Skeletal muscle cell (primary cell): ENCODE measurements at places on chromosomes 5 and 9.

GRCh38 chr5:6601271-6601670, 31.6 kb downstream of the NSUN2 start:
- no peak for DNase-seq

- no peak for DNase-seq
Observed at GRCh38 chr5:174155706-174156105, 110.2 kb downstream of the NSG2 start.

GRCh38 chr9:132288361-132288760, 66.4 kb downstream of the SETX start:
- peak; percentile 4 for DNase-seq

- DNase-seq, result no peak
Observed at GRCh38 chr9:94210616-94211603, 48.2 kb upstream of the ZNF169 start.

- no peak for DNase-seq
Observed at GRCh38 chr9:34338665-34339385, 9.5 kb downstream of the NUDT2 start.

DNA sequence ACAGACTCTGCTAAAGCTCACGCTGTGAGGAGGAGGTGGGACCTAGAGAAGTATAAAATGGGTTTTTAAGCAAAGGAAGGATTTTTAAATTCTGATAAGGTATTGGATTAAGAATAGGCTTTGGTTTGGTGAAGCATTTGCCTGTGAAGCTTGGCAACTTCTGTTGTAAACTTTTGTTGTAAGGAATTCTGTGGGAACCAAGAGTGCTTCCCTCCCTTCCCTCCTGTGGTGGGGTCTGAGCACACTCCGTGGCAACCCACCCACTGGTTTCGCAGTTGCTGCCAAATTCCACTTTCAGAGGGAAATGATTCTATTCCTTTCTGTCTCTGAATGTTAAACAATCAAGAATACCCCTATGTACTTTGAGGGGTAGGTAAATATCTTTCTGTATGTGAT, 28.6 kb upstream of the GTF2H2C start:
- DNase-seq, result no peak

GRCh38 chr9:136185596-136186366, 19.1 kb downstream of the LHX3 start:
- DNase-seq, result no peak

DNA sequence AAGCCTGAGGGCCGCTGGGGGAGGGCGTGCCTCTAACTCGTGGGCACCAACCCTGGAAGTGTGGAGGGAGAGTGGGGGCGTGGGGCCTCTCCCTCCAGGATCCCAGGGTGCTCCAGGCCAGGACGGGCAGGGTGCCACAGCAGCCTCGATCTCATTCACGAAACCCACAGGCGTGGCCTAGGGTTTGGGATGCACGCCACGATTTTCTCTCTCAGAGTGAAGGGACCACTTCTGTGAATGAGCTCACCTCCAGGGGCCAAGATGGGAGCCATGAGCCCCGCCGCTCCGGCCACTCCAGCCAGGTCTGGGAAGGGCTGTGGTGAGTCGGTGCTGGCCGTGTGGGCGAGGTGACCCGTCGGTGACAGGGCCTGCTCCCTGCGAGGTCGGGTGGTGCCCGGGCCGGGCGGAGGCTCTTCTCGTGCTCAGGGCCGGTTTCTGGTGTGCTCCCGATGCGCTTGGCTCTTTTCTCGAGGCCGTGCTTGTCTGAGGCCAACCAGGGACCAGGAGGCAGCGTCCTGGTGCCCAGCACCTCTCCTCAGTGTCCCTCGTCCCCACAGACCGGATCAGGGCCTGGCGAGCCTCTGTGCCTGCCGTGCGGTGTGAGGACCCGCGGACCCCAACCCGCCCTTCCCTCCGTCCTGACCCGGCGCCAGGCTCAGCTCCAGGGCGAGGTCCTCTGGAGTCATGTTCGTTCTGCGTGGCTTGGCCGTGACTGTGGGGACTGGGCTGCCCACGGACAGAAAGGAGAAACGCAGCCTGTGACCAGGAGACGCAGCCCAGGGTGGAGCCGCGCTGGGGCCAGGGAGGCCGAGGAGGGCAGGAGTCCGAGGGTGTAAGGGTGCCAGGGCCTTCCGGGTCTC, 31.0 kb downstream of the TPPP start:
- DNase-seq, result no peak

DNA sequence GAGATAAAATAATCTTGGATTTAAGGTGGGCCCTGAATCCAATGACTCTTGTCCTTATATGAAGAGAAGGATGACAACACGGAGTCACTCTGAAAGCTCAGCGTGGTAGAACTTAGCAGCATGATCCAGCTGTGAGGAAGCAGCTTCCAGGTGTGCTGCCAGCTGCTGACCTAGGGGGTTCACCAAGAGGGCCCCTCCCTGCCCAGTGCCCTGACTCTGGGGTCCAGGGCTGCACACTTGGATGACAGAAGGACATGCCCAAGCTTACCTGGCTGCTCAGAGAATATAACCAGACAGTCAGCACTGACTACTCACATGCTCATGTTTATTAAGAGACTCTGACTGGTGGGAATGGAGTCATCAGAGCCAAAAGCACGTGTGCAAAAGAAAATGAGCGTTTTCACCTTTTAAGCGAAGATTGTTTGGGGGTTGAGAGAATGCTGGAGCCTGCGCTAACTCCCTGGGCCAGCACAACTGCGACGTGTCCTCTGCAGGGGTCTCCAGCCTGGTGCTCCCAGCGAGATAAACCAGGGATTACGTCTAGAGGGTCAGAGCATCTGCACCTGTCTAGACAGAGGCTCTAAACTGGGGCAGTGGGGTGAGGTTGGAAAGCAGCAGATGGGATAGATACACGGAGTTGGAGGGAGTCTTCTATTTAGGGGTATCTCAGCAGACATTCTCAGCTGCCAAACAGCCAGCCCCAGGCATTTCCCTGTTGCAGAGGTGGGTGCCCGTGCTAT, 41.3 kb downstream of the ROPN1L start:
- no peak for DNase-seq

DNA sequence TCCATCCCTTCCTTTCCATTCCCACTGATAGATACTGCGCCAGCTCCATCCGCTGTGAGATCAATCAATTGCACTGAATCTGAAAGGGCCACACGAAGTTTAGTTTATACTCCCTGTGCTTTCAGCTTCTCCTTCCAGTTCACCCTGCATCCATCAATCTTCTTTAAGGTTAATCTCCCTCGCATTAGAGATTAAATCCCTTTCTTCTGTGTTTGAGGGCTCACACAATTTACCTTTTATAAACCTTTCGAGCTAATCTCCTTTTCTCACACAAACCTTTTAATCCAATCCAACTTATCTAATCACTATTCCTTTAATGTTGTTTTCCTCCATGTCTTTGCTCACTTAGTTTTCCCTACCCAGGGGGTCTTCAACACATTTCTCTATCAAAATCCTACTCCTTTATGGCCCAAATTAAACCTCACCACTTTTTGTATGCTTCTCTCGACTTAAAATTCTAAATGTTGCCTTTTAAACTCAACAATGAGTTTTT, 64.6 kb upstream of the HAPLN1 start:
- DNase-seq, result no peak

DNA sequence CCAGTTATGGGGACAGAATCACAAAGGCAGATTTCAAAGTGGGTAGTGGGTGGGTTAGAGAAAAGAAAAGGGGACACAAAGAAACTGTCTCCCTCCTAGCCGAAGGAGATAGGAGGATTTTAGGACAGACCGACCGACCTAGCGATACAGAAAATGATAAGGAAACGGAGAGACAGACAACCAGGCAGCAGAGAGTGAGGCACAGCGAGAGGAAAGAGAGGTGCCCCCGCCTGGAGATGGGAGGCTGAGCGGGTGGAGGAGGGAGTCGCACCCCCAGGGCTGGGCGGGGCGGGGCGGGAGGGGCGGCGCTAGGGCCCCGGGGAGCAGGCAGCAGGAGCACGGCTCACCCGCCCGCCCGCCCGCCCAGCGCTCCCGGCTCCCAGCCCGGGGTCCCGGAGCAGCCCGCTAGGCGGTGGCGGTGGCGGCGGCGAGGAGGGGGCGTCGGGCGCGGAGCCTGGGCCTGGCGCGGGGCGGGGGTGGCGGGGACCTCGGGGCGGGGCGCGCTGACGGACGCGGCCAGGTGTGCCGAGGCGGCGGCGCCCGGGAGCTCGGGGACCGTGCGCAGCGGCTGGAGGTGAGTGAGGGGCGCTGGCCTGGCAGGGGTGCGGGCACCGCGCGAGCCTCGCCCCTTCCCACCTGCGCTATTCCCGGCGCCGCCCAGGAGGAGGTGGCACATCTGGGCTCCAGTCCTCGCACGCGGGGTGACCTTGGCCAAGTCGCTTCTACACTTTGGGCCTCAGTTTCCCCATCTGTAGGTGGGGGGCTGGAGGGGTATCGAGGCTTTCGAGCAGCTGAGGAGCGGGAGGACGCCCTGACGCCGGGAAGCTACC, 15.9 kb upstream of the SYNPO start:
- no peak for DNase-seq

- no peak for DNase-seq
Observed at GRCh38 chr9:75499812-75500211, 390.7 kb upstream of the PCSK5 start.

DNA sequence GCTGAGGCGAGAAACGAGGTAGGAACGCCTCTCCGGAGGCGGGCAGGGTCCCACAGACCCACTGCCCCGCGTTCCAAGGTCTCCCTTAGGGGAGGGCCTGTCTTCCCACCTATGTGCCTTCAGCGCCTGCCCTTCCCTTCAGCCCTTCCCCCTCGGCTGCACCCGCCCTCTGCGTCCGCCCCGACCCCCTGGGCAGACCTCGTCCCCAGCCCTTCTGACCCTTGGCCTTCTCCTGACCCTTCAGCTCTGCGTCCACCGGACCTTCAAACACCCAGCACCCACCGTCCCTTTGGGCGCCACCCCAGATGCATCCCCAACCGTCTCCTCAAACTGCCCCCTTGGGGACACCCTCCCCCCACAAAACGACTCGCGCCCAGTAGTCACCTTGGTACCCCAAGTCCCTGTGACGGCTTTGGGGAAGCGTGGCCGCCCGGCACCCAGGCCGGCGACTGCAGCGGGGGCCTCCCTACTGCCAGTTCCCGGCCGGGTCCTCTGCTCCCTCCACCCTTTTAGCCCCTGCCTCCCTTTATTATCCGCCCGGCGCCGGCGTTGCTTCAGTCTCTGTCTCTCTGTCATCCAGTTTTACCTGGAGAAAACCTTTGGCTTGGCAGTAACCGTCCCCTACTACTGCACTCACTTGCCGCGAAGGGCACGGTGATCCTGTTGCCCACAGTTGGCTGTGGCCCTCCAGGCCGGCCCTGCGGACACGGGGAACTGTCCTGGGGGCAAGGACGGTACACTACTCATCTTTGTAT, 421 bp downstream of the RUSC2 start:
- DNase-seq, result no peak

DNA sequence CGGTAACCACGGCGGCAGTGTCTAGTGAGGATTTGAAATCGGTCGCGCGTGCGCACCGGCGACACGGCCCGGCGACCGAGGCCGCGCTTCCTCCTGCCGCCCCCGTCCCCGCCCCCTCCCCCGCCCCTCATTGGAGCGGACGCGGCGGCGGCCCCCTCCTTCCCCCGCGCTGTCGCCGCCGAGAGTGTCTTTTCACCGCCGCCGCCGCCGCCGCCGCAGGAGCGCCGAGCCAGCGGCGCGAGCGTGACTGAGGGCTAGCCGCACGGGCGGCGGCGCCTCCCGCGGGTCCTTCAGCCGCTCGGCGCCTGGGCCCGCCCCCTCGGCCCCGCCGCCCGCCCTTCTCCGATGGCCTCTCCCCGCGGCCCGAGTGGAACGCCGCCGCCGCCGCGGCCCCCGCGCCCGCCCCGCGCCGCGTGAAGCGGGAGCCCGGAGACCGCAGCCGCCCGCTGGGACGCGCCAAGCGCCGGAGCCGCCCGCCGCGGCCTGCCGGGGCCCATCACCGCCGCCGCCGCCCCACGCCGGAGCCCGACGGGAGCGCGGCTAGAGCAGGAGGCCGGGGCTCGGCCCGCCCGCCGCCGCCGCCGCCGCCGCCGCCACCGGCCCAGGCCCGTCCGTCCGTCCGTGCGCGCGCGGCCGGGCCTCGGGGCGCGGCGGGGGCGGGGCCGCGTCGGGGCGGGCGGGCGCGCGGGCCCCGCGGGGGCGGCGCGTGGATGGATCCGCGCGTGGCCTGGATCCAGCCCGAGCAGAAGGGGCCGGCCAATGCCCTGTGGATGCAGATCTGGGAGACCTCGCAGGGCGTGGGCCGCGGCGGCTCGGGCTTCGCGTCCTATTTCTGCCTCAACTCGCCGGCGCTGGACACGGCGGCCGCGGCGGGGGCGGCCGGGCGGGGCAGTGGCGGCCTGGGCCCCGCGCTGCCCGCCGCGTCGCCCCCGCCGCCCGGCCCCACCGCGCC, at the start of gene TENT4A:
Gene TENT4A, plus strand, starts transcription at position 159 of the 952 bp plus-strand sequence. Its CDS starts 552 bp downstream, at position 711.
- DNase-seq, result no peak

DNA sequence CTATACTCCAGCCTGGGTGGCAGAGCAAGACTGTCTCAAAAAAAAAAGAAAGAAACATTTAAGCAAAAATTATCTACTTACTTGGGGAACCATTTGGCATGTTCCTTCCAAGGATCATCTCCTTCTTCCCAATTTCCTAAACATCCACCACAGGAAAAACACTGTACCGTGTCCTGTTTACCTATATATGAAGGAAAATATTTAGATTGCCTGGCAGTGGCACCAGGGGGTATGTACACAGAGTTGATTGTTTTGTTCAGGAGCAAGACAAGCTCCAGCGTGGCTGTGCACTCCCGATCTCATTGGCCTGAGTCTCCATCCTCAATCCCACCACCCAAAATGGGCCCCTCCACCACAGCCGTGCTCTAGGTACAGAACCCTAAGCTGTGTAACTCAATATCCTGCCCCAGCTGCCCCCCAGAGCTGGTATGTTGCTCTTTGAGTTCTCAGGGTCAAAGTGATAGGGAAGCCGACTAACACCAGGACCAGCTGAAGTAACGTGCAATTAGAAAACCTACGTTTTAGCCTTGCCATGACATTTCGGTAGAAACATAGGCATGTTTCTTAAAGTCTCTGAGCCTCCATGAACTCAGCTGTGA, 13.8 kb downstream of the NAIP start:
- DNase-seq, result no peak

- DNase-seq, result no peak
Observed at GRCh38 chr5:65120371-65120967, 351.7 kb downstream of the CWC27 start.

DNA sequence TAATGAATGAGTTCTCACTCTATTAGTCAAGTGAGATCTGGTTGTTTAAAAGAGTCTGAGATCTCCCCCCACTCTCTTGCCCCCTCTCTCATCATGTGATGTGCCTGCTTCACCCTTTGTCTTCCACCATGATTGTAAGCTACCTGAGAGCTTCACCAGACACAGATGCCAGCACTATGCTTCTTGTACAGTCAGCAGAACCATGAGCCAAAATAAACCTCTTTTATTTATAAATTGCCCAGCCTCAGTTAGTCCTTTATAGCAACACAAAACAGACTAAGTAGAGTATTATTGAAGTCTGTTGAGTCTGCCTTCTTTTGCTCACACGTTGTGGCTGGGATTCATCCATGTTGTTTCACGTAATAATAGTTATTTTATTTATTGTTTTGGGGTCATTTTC, 14.3 kb downstream of the CYSTM1 start:
- no peak for DNase-seq

DNA sequence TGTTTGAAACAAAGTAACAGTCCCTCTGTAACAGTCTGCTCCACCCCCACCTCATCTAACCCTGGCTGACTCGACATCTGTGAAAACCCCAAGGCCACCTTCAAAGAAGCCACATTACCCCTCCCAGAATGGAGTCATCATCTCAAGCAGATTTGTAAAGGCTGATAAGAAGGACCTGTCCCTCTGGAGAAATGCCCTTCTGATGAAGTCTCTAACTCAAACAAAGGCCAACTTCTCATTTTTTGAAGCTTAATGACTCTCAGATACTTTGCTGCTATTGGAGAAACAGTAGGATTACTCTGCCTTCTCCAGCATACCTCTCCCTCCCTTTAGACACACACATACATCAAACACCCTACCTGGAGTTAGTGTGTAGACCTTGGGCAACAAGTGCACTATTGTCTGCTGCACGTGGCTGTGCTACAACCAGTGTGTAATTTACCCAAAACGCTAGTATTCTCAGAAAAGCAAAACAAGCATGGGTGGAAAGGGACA, 5.3 kb upstream of the SUSD1 start:
- DNase-seq, result no peak
